ENCODE measurements at places on chromosomes 1 and 21.

- peak; percentile 70 for DNase-seq
Observed at GRCh38 chr1:224182866-224183590, at the start of gene DEGS1. Gene DEGS1, plus strand, starts transcription at chr1:224183240. Its CDS starts 97 bp downstream, at chr1:224183337.

GRCh38 chr1:54069791-54070170 is 16.4 kb downstream of the TCEANC2 start:
- no peak for DNase-seq

DNA sequence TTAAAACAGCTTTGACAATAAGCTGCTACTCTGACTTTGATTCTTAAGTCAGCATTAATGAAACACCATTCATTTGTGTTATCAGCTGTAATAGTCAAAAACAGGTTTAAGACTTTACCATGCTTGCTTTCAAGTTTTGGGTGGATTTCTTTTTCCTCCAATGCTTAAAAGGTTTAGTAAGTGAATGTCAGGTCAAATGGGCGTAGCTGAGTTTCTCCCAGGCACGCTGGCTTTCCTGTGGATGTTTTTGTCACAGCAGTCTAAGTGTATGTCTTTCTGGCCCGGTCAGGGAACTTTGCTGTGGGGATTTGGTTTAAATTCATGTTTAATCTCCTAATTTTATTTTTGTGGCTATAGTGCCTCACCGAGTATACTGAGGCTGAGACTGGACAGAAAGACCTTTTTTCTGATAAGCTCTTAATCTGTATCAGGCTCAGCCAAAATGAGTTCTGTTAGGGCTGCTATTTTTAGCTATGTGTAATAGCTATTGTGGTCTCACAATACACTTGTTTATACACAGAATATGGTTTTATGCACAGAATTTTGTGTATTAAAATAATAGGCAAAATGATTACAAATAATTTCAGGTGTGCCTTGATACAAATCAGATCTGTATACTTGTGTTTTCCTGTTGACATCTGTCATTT is 292.8 kb downstream of the DISC1 start:
- DNase-seq = no peak

DNA sequence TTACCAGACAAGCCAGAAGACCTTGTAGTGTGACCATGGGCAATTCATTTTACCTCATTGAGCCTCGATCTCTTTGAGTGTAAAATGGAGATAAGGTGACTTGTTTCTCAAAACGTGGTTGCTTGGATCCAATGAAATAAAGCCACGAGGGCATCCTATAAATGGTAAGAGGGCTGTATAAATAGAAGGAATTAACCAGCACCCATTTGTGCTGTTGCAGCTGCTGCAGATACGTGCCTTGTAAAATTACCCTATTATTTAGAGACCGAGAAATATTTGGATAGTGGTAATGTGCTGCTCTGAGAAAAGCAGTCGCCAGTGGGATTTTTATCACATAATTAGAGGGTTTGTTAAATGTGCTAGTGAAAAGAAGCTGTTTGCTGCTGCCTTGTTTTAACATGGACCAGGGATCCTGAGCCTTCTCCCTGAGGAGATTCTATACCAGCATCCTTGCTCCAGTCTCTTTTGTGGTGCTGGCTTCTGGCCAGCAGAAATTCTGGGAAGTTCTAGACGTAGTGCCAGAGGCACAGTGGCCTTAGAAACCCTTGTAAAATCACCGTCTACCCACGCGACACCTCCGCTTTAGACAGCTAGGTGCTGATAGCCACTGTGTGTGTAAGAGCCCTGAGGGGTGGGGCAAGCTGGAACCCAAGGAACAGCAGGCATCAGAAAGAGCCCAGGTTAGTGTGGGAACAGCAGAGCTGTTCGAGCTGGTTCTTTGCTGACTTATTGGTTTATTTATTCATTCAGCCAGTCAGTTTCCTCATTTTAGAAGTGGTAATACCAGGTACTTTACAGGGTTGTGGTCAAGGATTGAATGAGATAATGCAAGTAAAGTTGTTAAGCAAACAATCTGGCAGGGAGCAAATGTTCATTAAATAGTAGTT is 137.5 kb downstream of the NOS1AP start:
- DNase-seq = no peak

GRCh38 chr1:161738627-161739287 is 10.8 kb upstream of the DUSP12 start:
- no peak for DNase-seq

GRCh38 chr1:151641229-151641628 is 29.4 kb downstream of the SNX27 start:
- DNase-seq = no peak

- no peak for DNase-seq
Observed at GRCh38 chr1:245578771-245579170, 424.0 kb downstream of the KIF26B start.

DNA sequence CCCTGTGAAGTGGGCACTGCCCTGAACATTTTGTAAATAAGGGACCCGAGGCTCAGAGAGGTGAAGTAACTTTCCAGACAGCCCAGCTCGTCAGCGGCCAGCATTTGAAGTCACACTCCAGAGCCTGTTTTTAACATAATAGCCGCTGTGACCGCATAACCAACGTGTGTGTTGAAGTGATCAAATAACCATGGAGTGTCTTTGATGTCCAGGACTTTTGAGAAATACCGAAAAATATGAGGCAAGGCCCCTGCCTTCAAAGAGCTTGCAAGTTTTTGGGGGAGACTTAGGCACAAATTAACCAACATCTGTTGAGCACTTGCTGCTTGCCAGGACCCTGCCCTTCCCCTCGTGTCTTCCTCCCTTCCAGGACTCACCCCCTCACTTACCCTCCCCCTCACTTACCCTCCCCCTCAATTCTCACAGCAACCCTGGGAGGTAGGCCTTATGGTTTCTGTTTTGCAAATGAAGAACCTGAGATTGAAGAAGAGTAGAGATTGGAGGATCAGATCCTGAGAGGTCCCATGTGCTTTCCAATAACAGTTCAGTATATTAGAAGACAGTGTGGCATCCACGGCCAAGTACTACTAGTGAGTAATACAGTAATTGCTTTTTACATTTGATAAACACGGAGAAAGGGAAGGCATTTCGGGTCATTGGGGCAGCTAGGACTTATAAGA is 1.3 kb upstream of the SLC16A1 start:
- DNase-seq = no peak

DNA sequence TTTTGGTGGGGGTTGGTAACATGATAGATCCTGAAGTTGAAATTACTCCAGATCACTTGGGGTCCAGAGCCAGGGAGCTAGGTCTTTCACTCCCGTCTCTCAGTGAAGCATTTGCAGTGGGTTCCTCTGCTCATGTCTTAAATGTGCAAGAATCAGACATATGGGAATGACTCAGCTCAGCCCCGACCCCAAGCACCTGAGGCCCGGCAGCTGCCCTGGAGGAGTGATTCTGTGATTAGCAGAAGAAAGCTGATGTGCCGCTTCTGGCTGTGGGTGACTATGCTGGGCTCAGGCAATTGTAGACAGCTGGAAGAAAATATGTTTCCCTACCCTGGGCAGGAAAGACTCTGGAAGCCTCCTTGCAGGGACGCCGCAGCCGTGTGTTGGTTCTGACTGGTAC is 601.7 kb downstream of the NPHP4 start:
- DNase-seq = no peak

DNA sequence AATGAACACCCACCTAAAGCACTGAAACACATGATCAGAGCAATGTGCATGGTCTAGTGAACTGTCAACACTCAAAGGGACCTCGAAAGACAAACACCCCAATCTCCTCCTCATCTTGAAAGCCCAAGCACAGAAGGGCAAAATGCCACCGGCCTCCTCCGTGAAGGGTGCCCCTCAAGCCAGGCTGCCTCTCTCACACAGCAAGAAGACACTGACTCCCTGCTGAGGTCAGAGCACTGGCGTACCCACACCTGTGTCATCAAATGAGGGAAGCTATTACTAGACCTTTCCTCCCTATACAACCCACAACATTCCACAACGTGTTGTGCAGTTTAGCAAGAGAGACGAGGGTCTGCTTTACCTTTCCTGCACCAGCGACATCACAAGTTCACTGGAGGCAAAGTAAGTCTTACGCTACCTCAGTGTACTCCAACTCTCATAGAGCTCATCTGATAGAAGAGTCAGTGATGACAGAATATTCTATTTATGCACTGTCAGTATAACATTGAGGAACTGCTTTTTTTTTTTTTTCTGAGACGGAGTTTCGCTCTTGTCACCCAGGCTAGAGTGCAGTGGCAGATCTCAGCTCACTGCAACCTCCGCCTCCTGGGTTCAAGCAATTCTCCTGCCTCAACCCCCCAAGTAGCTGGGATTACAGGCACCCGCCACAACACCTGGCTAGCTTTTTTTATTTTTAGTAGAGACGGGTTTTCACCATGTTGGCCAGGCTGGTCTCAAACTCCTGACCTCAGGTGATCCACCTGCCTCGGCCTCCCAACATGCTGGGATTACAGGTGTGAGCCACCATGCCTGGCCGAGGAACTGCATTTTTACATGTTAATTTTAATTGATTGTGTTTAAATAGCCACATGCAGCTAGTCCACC is 3.3 kb downstream of the SH3BP5L start:
- no peak for DNase-seq

GRCh38 chr1:227893949-227894721 is 53.6 kb downstream of the WNT9A start:
- no peak for DNase-seq

DNA sequence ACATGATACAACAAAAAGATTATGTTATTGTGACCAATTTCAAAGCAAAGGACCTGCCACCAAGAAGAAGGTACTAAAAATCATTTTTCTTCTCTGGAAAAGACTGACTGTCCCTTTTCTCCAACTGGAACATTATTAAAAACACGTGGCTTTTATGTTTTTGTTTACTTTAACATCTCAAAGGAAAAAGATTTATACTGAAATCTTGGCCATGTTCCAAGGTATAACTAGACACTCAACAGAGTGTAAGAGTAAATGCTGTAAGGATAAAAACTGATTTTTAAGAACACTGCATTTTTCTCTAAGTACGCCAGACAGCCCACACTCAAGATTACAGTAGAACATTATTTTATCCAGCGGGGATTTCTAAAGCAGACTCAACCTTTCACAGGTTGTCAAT is 62.1 kb downstream of the BRWD1 start:
- no peak for DNase-seq

DNA sequence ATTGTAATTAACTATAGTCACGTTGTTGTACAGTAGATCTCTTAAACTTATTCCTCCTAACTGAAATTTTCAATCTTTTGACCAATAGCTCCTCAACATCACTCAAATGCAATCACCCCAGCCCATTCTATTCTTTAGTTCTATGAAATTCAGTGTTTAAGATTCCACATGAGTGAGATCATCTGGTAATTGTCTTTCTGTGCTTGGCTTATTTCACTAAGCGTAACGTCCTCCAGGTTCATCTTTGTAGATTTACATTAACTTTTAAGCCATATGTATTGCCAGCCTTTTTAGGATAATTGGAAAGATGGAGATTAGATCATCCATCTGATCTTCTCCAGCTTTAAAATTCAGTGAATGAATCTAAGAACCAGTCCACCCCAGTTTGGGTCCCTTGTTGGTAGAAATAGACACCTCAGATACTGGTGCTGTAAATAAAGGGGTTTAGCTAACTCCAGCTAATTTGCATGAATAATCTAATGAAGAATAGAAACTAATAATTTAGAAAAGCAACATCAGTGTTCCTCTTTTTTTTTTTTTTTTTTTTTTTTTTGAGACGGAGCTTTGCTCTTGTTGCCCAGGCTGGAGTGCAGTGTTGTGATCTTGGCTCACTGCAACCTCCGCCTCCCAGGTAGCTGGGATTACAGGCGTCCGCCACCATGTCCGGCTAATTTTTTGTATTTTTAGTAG is 7.0 kb downstream of the S100A10 start:
- no peak for DNase-seq
